Caki2 (cell line): ENCODE measurements at places on chromosomes 7 and 10.

GRCh38 chr7:70608229-70608628 is 523.7 kb upstream of the GALNT17 start:
- DNase-seq: no peak

DNA sequence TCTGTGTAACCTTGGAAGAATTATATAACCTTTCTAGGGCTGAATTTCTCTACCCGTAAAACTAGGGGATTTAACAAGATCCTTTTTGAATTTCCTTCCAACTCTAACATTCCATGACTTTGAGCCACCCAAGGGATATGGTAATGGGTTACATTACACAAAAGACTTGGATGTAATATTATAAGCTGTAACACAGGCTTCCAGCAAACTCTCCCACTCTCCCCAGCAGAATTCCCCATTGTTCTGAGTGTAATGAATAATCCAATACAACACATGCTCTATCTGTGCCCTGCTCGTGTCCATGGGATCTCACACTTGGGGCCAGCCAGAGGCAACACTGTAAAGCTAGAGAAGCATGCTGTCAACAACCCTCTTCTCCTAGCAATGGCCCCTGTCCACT is 790.6 kb upstream of the AUTS2 start:
- no peak for DNase-seq

DNA sequence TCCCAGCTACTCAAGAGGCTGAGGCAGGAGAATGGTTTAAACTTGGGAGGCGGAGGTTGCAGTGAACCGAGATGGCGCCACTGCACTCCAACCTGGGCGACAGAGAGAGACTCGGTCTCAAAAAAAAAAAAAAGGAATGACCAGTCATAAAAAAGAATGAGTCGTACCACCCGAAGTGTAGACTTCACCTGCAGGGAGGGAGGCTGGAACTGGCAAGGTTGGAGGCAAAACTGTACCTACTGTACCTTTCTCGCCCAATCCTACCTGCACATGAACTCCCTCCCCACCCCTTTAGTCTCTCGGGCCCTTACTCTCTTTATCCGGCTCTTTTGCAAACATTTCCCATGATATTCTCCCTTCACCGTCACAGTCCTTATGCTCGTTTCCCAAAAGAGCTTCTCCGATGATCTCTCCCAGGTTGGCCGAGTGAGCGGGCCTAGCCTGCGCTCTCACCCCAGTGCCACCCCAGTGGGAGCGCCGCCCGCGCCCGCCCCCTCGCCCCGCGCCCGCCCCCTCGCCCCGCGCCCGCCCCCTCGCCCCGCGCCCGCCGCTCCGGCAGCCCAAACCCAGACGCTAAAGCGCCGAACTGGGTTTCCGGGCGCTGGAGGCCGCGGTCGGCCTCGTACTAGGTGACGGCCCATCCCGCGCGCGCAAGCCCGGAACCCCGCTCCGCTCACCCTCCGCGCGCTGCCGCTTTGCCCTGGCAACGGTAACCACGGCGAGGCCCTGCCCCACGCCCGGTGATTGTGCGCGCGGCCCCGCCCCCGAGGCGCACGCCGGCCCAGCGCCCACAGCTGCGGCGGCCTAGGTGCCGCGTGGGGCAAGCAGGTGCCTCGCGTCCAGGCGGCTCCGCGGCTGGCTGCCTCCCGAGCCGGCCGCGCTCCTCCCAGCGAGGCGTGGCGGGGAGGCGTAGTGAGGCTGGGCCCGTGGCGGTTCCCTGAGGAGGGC is at the start of gene SMKR1:
Gene SMKR1 (plus strand): TSS at position 772 of the 948 bp plus-strand sequence. CDS start 294 bp downstream, outside the sequence.
- DNase-seq: peak; percentile 72

DNA sequence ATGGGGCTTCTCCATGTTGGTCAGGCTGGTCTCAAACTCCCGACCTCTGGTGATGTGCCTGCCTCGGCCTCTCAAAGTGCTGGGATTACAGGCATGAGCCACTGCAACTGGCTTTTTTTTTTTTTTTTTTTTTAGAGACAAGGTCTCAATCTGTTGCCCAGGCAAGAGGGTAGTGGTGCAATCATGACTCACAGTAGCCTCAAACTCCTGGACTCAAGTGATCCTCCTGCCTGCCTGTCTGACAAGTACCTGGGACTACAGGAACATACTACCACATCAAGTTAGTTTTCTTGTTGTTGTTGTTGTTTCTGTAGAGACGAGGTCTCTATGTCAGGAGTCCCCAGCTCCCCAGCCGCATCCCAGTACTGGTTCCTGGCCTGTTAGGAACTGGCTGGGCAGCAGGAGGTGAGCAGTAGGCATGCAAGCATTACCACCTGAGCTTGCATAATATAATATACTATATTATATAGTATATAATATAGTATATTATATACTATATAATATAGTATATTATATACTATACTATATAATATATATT is 55.7 kb downstream of the TPK1 start:
- DNase-seq: no peak

DNA sequence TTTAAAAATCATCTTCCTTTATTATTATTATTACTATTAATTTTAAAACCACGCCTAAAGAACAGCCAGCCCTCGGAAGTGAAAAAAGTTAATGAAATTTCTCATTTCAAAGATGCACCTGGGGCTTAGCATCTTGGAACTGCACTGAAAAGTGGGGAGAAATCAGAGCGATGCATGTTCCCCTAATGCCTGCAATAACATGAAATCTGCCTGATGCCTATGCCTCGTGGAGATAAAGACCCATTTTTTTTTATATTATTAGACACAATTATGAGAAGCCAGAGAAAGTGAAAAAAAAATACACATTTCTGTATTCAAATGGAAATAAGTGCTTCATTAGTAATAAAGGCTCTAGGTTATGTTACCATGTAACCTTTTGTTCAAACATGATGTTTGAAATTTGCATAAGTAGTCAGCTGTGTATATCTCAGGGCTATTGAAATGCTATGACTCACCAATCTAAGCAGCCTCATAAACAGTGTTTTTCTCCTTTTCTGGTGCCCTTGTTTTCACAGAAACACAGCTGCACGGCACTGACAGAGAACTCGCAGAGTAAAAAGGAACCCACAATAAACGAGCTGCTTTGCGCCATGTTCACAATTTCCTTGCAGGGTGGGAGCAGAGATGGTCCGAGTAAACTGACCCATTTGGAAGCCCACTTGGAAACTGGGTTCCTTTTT is 175.8 kb upstream of the PRKCQ start:
- DNase-seq: no peak

- DNase-seq: no peak
Observed at GRCh38 chr7:124688991-124689390, 76.6 kb downstream of the GPR37 start.

GRCh38 chr10:92291921-92292845 is 1.2 kb downstream of the MARCHF5 start:
- DNase-seq: peak; percentile 27

- DNase-seq: no peak
Observed at GRCh38 chr10:553233-553632, 136.2 kb downstream of the DIP2C start.

- no peak for DNase-seq
Observed at GRCh38 chr7:92955081-92955480, 118.7 kb upstream of the CDK6 start.

- no peak for DNase-seq
Observed at GRCh38 chr10:7102557-7103349, 308.1 kb downstream of the SFMBT2 start.

GRCh38 chr7:125278318-125278717 is 348.7 kb upstream of the POT1 start:
- DNase-seq: no peak

- DNase-seq: peak; percentile 8
Observed at GRCh38 chr10:93357680-93358079, 124.5 kb downstream of the MYOF start.

GRCh38 chr10:102791754-102792395 is 45.3 kb downstream of the CYP17A1 start:
- DNase-seq: no peak

GRCh38 chr7:122949186-122949585 is 46.3 kb downstream of the TAS2R16 start:
- no peak for DNase-seq

GRCh38 chr7:117835016-117835664 is 38.1 kb downstream of the CTTNBP2 start:
- DNase-seq: no peak

DNA sequence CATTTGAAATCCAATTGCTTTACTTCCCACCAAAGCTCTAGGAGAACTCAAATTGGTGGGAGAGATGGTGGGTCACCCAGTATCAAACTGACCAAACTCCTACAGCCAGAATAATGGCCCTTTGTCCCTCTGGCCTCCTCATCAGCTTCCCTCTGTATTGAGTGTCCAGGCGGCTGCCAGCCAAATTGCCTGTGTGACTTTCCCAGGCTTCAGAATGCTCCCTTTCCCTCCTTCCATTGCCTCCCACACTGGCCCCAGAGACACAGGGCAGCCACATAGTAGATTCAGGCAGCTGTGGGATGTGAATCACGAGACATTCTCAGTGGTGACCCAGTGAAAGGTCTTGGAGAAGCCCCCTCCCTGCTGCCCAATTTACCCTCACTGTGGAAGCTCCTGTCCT is 12.7 kb upstream of the VDAC2 start:
- no peak for DNase-seq

- no peak for DNase-seq
Observed at GRCh38 chr7:41890631-41891274, 187.9 kb upstream of the INHBA start.

GRCh38 chr7:2775785-2776184 is 68.3 kb downstream of the GNA12 start:
- no peak for DNase-seq

- no peak for DNase-seq
Observed at GRCh38 chr7:89458114-89458513, 662.6 kb upstream of the TEX47 start.

DNA sequence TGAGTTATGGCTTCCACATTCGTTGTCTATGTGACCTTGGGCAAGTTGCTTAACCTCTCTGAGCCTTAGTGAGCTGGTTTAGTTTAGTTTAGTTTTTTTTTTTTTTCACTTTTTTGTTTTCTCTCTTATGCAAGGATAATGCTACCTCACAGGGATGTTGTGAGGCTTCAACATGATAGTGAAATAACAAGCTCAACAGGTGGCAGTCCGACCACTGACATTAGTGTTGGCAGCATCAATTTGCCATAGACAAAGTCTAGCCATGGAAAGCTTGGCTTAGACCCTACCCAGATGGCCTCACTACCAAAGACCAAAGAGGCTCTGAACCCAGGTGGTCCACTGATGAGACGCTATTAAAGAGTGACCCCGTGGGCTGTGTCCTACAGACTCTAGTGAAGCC is 27.2 kb upstream of the UNC5B start:
- DNase-seq: no peak

DNA sequence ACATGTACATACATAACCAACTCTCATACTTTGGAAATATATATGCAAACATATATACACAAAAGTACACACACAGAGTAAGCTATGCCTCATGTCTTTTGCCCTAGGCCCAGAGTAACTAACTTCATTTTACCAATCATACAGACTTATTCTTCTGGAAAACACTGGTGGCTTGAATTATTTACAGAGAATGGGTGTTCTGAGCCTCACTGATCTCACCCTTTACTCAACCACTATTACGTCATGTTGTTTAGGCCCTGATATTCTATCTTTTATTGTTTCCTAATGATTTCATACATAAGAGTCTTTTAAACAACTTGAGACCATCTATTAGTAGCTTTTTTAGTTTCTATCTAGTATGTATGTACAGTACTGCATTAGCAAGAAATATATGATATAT is 43.0 kb downstream of the ANK3 start:
- no peak for DNase-seq

- DNase-seq: no peak
Observed at GRCh38 chr7:141679014-141679413, 23.0 kb downstream of the DENND11 start.

DNA sequence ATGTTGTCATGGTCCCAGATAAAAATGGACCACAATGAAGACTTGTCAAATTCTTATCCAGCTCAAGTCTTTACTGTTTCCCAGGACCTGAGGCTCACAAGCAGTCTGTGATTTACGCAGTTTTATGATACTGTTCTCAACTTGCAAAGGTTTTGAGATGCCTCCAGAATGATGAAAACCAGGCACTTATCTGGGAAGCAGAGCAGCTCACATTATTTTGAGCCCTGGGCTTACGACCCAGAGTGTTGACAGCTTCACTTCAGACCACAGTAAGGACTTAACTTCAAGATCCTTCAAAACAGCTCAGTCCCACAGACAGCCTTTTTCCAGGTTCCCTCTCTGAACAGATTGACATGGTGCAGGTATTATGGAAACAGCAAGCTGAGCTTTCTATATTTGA is 236.1 kb downstream of the RNLS start:
- DNase-seq: no peak

GRCh38 chr10:68096913-68097516 is 12.3 kb upstream of the MYPN start:
- peak; percentile 72 for DNase-seq

GRCh38 chr7:374706-375311 is 84.8 kb downstream of the FOXL3 start:
- DNase-seq: no peak
